Frontal cortex (tissue), 4 donors: ENCODE measurements at places on chromosomes 7 and 10.

GRCh38 chr10:13871776-13872175 lies 285.0 kb downstream of the PRPF18 start:
- DNase-seq = no peak

GRCh38 chr10:25954851-25955250 lies 20.8 kb downstream of the MYO3A start:
- DNase-seq = no peak

- no peak for DNase-seq
Observed at GRCh38 chr7:51236470-51237132, 80.0 kb downstream of the COBL start.

GRCh38 chr10:97633921-97634320 lies 621 bp upstream of the MORN4 start:
- no peak for DNase-seq

- no peak for DNase-seq
Observed at GRCh38 chr7:35823440-35823839, 22.6 kb downstream of the SEPTIN7 start.

GRCh38 chr10:64409349-64409748 lies 888.1 kb downstream of the REEP3 start:
- DNase-seq = no peak

GRCh38 chr10:132313865-132314264 lies 6.1 kb upstream of the STK32C start:
- no peak for DNase-seq

GRCh38 chr10:67211680-67212079 lies 285.8 kb downstream of the LRRTM3 start:
- no peak for DNase-seq

DNA sequence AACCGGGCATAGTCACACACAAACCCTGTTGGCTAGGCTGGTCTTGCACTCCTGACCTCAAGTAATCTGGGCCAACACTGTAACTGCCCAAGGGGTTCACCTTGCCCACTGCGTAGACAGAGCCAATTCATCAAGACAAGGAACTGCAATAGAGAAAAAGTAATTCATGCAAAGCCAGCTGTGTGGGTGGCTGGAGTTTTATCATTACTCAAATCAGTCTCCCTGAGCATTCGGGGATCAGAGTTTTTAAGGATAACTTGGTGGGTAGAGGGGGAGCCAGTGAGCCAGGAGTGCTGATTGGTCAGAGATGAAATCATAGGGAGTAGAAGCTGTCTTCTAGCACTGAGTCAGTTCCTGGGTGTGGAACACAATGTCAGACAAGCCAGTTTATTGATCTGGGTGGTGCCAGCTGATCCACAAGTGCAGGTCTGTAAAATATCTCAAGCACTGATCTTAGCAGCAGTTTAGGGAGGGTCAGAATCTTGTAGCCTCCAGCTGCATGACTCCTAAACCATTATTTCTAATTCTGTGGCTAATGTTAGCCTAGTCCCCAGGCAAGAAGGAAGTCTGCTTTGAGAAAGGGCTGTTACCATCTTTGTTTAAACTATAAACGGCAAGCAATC lies 15.6 kb upstream of the FXYD4 start:
- no peak for DNase-seq

DNA sequence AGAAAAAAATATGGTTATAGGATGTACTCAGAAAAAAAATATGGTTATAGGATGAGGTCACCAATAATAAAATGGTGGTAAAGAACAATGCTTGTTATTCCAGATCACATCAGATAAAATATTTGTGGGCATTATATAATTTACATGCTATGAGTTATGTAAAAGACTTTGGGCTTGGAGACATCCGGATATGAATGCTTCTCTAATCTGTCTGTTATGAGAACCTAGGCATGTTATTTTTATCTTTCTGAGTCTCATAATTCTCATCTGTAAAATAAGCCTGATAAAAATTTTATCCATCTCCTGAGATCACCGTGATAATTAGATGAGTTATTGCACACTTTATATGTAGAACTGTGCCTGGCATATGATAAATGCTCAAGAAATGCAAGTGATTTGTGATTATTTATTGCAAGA lies 37.8 kb downstream of the DKK1 start:
- no peak for DNase-seq

- DNase-seq = no peak
Observed at GRCh38 chr7:152780935-152781334, 21.4 kb downstream of the ACTR3B start.

- no peak for DNase-seq
Observed at GRCh38 chr10:1858547-1858946, 121.2 kb upstream of the ADARB2 start.

DNA sequence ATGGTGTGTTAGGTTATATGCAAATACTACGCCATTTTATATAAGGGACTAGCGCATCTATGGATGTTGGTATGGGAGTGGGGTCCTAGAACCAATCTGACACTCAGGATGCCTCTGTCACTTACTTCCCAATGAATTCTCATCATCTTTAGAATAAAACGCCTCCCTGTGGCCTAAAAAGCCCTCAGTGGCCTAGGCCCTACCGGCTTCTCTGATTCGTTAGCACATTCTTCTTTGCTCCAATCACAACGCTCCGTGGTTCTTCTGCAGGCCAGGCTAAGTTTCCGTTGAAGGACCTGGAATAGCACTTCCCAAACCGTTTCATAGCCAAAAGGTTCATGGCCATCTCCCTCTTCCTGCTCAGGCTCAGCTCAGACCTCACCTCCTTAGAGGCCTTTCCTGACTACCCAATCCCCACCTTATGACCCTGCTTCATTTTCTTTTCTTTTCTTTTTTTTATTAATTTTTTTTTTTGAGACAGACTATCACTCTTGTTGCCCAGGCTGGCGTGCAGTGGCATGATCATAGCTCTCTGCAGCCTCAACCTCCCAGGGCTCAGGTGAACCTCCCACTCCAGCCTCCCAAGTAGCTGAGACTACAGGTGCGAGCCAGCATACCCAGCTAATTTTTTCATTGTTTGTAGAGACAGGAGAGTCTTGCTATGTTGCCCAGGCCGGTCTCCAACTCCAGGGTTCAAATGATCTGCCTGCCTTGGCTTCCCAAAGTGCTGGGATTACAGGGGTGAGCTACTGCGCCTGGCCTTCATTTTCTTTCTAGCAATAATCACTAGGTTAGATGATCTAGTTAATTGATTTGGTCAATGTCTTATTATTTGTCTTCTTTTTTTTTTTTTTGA lies 24.5 kb upstream of the YWHAG start:
- DNase-seq = no peak

DNA sequence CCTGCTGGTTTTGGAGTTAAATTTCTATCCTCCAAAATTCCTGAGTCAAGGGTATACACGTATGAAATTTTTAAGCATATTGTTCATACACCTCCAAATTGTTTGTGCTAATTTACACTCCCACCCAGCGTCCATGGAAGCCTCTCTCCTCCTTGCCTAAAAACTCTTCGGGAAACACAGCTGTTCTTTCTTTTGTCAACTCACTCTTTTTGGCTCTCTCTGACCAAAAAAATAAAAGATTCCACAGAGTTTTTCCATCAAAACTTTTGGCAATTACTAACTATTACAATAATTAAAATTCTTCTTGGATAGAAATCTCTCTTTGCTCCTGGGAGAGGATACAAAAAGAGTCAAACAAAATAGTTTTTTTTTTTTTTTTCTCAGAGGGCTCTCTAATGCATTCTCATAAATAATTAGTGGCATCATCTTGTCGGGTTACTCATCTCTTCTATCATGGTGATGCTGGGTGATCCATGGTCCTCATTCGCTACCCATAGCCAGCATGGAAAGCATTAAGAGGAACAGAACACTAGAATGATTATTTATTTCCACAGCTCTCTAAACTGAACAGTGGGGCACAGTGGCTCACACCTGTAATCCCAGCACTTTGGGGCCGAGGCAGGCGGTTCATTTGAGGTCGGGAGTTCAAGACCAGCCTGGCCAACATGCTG lies 310.7 kb downstream of the SFMBT2 start:
- DNase-seq = no peak

DNA sequence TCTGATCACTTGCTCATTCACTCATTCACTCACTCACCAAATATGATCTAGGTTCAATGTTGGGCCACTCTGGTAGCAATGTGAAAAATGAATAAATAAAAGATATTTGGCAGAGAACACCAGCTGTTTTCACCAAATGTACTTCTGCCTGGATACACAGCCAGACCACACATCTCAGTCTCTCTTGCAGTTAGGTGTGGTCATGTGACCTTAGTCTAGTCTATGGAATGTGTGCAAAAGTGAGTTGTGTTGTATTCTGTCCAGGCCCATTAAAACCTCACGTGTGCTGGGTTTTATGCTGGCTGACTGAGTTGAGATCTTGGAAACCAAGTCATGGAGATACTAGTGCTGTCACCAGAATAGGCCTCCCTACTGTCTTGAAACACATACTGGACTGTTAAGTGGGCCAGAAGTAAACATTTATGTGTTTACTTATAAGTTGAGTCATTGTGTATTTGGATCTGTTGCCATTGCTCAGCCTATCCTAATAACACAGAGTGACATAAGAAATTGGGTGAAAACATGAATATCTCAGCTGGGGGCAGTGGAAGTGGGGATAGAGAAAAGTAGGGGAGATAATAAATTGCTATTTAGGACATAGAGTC lies 145.5 kb downstream of the PTEN start:
- DNase-seq = no peak

GRCh38 chr10:29877793-29878491 lies 181.4 kb downstream of the JCAD start:
- no peak for DNase-seq

DNA sequence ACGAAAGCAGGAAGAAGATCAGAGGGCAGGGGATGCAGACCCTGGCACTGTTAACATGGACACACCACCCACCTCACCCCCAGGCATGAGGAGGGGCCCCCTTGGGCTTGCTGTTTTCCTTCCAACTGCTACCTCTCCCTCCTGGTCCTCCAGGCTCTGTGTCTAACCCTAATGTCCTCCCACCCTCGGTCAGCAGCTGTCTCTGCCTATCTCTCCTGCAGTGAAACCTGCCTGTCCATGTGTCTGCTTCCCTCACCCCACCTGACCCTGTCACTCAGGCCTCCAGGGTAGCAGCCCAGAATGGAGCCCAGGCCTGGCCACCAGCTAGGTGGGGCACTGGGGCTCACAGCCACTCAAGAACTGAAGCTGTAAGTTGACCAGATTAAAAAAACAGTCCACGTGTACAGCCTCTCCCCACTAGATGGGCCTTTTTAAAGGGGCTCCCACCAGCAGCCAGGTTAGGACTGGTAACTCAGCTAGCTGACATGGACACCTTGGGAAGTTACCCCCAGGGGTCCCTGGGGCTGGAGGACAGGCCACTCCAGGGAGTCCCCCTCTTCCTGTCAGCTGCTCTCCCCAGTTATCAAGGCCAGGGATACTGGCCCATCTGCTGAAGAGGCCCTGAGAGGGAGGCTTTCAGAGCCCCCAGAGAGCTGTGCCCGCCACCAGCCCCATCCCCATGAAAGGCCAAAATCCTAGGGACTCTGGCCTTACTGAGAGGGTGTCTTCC lies 1.5 kb downstream of the SMARCD3 start:
- no peak for DNase-seq

DNA sequence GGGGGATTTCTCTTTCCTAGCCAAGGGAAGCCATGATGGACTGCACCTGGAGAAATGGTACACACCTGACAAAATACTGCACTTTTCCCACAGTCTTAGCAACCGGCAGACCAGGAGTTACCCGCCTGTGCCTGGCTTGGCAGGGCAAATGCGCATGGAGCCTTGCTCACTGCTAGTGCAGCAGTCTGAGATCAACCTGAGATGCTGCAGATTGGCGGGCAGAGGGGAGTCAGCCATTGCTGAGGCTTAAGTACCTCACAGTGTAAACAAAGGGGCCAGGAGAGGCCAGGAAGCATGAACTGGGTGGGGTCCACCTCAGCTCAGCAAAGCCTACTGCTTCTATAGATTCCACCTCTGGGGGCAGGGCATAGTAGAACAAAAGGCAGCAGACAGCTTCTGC lies 49.4 kb downstream of the OR13A1 start:
- no peak for DNase-seq

GRCh38 chr10:34574353-34574934 lies 240.7 kb downstream of the PARD3 start:
- no peak for DNase-seq

DNA sequence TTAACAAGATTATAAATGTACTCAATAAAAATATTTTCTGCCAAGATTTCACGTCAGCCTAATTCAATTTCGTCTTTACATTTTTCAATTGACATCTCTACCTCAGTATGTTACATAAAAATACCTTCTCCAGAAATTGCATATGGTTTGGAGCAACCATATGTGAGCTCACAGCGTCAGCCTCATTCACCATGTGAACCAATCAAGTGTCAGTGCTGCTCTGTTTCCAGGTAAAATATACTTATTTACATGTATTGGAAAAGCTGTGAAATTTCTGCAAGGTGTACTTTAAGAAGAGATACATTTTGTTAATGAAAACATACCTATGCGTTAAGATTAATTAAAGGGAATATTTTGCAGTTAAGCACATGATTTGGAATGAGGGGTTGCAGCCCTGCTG lies 110.7 kb upstream of the PRSS1 start:
- DNase-seq = no peak

DNA sequence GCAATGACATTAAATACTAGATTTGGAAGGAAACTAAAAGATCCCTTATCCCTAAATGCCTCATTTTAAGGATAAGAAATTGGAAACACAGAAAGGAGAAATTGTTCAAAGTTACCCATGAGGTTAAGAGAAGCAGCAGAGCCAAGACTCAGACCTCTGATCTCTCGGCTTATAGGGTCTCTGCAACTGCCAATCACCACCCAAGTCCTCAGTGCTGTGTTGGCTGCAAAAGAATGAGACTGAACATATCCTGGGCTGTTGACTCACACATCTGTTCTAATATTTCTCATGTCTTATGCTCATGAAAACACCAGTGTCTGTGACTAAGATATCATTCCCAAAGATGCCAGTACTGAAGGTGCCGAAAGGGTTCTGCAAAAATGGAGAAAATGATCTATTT lies 153.3 kb downstream of the XPNPEP1 start:
- no peak for DNase-seq

GRCh38 chr10:14513123-14513522 lies 182.4 kb upstream of the FRMD4A start:
- DNase-seq = no peak

GRCh38 chr7:155371884-155372781 lies 74.5 kb downstream of the INSIG1 start:
- DNase-seq = no peak

- DNase-seq = no peak
Observed at GRCh38 chr7:31100445-31100844, 48.3 kb downstream of the ADCYAP1R1 start.

DNA sequence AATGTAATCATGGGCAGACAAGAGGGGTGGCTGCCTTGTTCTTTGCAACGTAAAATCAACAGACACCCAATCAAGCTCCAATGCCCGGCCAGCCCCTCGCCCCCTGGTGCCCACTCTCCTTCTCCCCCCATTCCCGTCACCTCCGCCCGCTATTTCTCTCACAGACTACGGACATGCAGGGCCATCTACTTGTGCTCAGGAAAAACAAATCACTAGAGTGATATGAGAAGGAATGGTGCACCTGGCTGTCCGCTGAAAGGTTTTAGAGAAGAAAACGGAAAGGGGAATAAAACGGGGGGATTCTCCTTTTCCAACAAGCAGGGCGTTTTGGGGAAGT lies 396 bp downstream of the GRM8 start:
- DNase-seq = no peak
